ENCODE measurements at places on chromosomes 1 and 21.

DNA sequence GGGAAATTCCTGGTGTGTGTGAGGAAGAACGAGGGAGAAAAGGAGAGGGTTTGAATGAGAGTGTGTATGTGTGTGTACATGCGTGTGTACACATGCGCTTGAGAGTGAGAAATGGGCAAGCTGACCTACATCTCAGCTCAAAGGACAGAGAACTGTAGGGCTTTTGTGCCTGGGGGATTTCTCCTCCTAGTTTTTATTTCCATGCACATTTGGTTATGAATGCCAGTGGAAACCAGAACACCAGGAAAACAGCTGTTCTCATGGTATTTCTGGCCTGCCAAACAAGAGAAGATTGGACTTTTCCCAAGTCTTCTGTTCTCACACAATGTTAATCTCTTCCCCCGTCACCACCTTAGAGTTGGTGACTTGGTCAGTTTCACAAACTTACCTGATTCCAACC is 45.2 kb downstream of the SLC44A3 start:
- DNase-seq = no peak

DNA sequence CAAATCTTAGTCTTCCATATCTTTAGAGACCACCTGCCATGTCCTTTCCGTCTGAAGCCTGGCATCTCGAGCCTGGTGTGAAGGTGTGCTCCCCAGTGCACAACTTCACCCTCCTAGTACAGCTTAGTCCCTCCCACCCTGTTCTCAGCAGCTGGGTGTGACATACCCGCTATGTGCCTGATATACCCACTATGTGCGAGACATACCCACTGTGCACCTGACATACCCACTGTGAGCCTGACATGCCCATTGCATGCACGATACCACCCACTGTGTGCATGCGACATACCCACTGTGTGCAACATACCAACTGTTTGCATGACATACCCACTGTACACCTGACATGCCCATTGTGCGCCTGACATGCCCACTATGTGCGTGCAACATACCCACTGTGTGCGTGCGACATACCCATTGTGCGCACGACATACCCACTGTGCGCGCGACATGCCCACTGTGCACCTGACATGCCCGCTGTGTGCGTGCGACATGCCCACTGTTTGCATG is 3.0 kb upstream of the RRP1 start:
- DNase-seq = no peak

- no peak for DNase-seq
Measured at GRCh38 chr1:226981838-226982237, 41.7 kb downstream of the COQ8A start.

- DNase-seq = no peak
Measured at GRCh38 chr1:167876597-167877175, 37.2 kb downstream of the ADCY10 start.

GRCh38 chr1:67787746-67788145 is 45.5 kb downstream of the GNG12 start:
- DNase-seq = no peak

- no peak for DNase-seq
Measured at GRCh38 chr1:85892366-85892765, 184.1 kb upstream of the ZNHIT6 start.

GRCh38 chr1:10986525-10986890 is 25.9 kb upstream of the TARDBP start:
- DNase-seq = no peak

DNA sequence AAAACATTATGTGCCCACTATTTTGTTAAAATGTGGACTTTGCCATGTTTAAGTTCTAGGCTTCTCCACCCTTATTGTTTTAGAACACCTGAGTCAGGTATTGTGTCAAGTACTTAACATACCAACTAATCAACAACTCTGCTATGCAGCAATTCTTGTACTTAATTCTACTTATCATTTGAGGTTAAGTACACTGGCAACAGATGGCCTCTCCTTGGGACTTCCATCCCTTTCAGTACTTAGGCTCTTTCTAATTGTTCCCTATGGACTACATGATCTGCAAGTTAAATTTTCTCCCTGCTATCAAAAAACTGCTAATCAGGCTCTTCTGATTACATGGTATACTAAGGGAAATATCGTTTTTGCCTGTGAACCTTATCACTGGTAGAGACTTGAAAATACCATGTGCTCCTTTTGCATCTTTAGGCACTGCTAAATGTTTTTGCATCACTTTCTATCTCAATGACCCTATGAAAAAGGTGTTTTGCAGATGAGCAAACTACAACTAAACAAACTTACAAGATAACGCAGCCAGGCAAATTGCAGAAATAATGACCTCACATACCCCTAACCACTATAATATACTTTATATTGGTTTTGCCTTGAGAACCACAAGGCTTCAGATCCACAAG is 18.9 kb downstream of the SFPQ start:
- DNase-seq = no peak

DNA sequence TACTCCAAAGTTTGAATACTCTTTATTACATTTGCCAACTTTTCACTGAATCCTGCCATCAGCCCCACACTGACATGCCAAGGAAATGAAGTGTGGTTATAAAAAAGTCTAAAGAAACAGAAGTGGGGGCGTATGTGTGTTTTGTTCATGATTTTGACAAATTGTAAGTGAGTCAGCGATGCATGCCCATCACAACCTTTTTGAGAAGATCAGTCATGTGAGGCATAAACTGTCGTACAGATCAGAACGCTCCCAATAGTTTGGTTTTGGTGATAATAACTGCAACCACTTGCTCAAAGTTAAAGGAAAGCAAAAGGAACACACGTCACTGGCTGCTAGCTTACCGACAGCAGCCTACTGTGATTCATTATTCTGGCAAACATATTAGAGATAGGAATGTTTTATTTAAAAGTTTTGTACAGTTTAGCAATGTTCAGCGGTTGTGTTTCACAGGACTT is 95.6 kb downstream of the RGS2 start:
- no peak for DNase-seq

GRCh38 chr1:164785841-164786534 is 227.0 kb downstream of the PBX1 start:
- no peak for DNase-seq

- no peak for DNase-seq
Measured at GRCh38 chr1:232239998-232240397, 389.9 kb downstream of the SIPA1L2 start.

DNA sequence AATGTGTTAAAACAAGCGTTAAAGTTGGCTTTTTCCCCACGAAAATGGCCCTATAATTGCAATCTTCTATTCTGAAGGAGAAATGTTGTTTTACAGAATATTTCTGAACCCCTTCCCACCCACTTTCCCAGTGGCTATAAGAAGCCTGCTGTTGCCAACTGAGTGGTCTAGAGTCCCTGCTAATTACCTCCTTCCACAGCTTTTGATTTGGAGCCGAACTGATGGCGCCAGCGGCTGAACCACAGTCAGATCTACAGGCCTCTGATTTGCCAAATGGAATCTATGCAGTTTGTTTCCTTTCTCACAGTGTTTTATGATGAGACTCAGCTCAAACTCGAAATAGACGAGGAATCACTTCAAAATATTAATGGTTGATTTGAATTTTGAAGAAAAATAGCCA is 76.0 kb upstream of the C1orf105 start:
- DNase-seq = no peak

- no peak for DNase-seq
Measured at GRCh38 chr1:67830226-67830625, 3.0 kb downstream of the GNG12 start.

- DNase-seq = no peak
Measured at GRCh38 chr1:41478118-41478748, 6.2 kb downstream of the EDN2 start.

DNA sequence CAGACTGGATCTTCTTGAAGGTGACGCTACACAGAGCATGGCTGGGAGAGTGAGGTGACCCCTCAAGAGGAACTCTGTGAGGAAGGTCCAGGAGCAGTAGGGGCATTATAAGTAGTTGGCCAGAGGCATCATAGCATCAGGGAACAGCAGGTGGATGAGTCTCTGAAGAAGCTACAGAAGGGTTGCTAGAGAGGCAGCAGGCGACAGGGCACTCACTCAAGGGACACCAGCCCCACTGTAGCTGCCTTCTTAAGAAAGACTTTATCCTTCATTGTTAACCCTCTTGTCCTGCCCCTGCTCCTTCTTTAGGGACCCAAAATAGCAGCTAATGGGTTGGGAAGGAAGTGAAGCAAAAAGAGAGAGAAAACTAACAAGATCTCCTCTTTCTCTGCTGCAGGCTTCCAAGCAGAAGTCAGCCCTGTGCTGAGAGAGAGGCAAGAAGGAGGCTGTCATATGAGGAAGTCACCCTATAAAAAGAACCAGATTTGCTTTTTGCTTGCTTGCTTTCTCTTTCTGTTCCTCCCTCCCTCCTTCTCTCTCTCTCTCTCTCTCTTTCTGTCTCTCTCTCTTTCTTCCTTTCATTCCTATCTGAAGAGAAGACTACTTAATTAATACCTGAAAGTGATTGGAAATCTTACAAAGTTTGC is 7.7 kb upstream of the CD5L start:
- no peak for DNase-seq

- DNase-seq = no peak
Measured at GRCh38 chr1:67460676-67461500, 30.7 kb upstream of the SERBP1 start.

DNA sequence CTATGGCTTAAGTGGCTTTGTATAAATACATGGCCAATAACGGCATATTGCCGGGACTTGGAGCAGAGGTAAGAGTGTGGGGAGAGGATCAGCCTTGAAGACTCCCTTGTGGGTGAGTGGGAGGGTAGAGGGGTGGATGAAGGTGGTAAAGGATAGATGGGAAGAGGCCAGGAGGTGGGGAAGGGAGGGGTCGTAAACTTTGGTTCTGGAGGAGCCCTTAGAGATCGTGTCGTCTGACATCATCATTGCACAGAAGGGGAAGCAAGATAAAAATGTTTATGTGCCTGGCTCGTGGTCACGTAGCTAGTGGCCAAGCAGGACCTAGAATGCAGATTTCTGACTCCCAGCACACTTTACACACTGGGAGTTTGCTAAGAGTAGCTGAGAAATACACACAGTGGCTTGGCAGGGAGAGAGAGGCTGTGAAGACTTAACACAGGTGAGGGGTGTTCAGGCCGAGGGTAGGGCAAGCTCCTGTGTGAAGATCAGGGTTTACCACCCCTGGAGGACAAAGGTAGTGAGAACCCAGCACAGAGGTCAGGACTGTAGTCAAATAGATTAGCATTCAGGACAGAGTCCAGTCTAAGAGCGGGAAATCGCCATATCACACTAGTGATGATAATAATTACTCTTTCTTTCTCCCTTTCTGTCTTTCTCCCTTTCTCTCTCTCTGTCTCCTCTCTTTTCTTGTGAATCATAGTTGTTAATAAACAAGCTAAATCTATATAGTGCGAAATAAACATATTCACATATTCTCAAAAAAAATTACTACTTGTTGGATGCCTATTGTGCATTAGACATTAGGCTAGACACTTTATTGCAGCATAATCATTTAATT is 75.5 kb downstream of the LRRC8D start:
- DNase-seq = no peak

- DNase-seq = no peak
Measured at GRCh38 chr1:25462732-25463131, 32.0 kb downstream of the MACO1 start.

DNA sequence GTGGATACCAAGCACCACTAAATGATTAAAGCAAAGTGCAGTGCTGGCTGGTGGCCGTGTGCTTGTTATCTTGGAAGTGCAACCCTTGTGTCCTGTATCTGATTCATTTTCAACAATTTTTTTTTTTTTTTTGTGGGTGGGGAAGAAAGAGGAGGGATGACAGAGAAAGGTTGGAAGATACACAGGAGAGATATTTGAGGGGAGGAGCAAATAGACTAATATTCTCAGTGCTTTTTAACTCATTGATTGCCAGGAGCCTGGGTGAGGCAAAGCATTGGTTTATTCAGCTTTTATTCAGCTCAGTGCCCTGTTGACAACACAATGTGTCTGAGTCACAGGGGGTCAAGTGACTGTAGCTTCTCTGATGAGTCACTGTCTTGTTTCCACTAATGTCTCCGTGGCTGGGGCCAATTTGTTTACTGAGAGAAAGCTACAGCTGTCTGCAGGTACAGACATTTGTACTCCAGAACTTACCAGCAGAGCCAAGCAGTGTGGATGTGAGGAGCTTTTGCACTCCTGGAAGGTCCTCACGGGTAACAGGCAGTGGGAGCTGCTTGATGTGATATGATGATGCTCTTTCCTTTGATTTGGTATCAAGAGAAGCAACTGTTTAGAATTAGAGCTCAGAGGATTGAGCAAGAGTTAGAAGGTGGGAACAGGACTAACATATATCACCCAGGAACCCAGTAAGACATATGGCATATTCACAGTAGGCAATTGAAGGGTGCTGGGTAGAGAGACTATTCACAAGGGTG is 23.6 kb upstream of the DNM3 start:
- DNase-seq = no peak

DNA sequence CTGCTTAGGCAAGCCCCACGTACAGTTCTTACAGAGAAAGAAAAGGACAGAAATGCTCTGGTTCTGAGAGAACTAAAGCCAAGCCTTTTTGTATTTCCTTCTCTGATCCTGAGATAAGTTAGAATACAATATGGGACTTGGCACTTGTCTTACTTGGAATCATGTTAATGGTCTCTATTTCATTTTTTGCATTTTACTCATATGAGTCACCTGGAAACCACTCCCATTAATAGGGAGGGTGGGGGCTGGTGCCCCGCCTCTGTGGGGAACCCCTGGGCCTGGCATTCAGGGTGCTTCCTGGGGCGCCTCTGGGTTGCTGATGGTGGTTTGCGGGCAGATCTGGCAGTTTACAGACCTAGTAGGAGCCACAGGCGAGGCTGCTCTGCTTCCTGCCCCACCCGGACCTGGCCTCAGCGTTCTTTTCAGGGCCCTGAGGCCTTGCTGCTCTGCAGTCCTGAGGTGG is 26.7 kb downstream of the TSPAN2 start:
- peak; percentile 59 for DNase-seq

GRCh38 chr1:89279011-89279466 is 6.4 kb upstream of the GBP5 start:
- DNase-seq = no peak

GRCh38 chr1:160471253-160471652 is 51.8 kb downstream of the SLAMF6 start:
- DNase-seq = no peak

- no peak for DNase-seq
Measured at GRCh38 chr21:28480470-28480869, 512.2 kb downstream of the LTN1 start.

DNA sequence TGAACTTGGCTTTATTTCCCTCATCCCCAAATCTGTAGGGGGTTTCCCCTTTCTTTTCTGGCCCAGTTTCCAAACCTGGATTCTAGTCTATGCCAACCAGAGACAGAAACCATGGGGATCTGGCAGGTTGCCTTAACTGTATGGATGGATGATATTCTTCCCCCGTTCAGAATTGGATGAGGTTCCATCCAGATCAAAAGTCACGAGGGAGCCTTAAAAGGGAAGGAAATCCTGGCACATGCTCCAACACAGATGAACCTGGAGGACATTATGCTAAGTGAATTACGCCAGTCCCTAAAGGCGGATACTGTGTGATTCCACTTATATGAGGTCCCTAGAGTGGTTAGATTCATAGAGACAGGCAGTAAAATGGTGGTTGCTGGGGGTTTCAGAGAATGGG is 124.4 kb downstream of the HUNK start:
- DNase-seq = no peak

All from activated naive CD8-positive, alpha-beta T cell treated with anti-CD3 and anti-CD28 coated beads, Interleukin-2, amount 50 U/mL, for 16 hours (primary cell).